ENCODE measurements at places on chromosomes 16 and 17.

DNA sequence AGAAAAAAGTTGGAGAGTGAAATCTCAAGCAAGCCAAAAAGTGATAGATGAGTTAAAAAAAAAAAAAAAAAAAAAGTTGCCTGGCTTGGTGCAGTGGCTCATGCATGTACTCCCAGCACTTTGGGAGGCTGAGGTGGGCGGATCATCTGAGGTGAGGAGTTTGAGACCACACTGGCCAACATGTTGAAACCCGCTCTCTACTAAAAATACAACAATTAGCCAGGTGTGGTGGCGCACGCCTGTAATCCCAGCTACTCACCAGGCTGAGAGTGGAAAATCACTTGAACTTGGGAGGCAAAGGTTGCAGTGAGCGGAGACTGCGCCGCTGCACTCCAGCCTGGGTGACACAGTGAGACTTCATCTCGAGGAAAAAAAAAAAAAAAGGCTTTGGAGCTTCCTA is 668.8 kb downstream of the WWOX start:
- DNase-seq = no peak

DNA sequence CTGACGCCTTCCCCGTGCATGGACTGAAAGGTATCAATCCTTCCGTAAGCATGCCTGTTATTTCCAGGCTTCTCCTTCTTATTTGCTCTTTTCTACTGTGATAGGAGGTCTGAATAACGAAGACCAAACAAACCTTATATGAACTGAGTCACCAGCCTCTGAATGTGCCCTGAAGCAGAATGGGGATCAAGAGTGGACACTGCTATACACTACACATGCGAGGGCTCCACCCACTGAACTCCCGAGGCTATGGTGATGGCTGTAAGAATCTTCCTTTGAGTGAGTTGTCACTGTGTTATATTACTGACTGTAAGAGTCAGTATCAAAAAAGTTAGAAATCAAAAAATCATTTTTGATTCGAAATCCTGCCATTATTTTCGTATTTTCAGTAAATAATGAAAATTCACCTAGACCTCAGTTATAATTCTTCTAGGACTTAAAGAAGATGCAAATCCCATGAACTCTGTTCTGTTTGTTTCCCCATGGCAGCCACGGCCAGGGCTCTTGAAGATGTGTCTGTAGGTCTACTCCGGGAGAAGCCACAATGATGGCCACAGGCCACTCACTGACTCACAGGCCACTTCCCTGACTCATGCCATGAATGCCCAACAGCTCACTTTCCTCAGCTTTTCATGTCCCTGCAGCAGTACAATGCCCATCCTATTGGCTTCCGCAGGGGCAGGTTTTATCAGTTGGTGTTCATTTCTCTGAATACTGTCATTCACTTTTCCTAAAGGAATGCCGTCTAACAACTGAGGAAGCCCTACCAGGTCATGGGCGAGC is 54.7 kb downstream of the ZZEF1 start:
- DNase-seq = no peak

DNA sequence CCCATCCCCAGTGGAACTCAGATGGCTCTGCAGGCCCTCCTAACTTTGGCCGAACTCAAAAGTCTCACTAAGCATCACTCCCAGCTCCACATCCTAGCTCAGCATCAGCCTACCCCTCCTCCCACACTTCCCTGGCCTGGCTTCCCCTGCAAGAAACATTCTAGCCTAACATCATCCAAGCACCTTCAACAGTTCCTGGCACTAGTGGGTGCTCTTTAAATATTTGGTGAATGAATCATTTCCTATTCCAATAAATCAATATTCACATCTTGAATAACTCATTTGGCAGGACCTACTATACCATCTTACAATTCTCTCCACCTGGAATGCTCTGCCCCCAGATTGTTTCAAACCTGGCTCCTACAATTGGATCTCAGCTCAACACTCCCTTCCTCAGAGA is 11.0 kb upstream of the BBS2 start:
- DNase-seq = no peak

- no peak for DNase-seq
These were observed 7.6 kb upstream of the PKMYT1 start for GRCh38 chr16:2987833-2988232.

- DNase-seq = no peak
These were observed 75.4 kb downstream of the YPEL2 start for GRCh38 chr17:59406808-59407381.

DNA sequence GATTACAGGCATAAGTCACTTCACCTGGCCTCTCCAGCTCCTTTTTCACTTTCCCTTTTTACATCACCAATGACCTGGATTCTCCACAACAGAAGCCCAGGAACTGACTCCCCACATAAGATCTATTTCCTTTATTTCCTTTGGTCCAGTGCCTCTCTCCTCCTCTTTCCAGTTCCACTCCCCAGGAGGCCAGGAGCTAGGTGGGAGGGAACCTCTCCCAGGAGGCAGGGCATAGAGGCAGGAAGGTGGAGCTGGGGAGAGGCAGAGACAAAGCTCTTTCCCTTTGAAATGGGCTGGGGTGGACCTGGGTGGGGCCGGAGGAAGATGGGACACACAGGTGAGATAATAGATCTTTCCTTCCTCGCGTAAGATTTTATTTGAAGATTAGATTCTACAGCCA is 318.3 kb upstream of the TNRC6C start:
- DNase-seq = no peak

DNA sequence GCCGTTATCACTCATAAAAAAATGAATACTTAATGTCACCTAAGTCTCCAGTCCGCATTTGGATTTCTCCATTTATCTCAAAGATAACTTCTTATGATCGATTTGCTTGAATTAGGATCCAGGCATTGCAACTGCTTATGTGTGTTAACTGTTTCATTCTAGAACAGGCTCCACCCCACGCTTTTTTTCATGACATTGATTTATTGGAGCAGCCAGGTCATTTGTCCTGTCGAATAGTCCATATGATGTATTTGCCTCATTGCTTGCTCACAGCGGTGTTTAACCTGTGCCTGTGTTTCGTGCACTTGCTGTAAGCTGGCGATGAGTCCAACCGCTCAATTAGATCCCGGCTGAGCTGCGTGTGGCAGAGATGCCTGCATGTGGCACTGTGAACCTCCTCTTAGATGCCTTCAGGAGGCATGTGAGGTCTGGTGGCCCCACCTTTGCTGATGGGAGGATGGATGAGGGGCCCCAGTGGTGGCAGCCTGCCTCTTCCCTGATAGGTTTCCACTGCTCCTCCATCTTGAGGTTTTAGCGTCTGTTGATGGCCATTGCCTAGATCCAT is 16.4 kb downstream of the DHX38 start:
- DNase-seq = no peak

DNA sequence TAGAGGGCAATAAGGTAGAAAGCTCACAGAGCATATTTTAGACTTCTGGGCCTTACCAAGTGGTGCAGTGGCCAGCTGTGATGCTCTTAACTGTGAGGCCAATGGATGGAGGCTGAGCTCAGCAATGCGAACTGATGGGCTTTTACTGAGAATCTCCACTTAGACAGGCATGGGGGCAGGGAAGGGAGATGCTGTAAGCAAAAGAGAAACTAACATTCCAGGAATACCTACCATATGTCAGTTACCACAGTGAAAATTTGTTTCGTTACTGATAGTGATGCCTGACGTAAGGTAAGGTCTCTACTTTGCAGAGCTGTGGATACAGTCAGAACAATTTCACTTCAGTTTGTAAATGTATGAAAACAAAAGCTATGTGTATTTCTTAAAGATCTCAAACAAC is 250.6 kb upstream of the ZFHX3 start:
- peak; percentile 20 for DNase-seq

- DNase-seq = no peak
These were observed 5.9 kb upstream of the AATK start for GRCh38 chr17:81171941-81172340.

DNA sequence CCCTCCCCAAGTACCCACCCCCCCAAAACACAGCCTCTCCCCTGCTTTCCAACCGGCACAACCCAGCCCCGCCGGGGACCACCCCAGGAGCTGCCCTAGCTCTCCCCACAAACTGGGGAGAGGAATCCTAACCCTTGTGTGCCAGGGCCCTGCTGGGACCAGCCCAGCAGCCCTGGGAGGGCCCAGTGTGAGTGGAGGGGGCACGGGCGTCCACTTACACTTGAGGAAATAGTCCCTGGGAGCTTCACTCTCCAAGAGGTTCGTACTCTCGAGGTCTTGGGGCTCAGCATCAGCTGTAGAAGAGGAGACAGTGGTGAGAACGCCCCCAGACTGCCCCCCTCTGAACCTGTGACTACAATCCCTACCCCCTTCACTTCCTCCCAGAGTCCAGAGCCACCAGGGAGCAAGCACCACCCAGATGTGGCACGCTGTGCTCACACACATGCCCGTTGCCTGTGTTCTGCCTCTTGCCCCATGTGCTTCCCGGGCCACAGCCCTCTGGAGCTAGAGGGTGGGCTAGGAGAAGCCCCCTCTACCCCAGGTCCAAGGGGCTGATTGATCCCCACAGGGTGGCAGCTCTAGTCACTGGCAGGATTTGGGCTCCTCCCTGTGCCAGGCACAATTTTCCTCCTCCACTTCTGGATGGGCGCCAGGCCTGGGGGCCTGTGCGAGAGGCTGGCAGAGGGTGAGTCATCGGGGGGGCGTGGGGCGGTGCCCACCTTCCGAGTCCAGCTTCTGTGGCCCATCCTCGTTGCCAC is 3.0 kb downstream of the TRIM47 start:
- no peak for DNase-seq

- no peak for DNase-seq
These were observed 157.1 kb upstream of the C16orf82 start for GRCh38 chr16:26909623-26910022.

GRCh38 chr17:1557355-1558095 is 5.1 kb downstream of the PITPNA start:
- no peak for DNase-seq

DNA sequence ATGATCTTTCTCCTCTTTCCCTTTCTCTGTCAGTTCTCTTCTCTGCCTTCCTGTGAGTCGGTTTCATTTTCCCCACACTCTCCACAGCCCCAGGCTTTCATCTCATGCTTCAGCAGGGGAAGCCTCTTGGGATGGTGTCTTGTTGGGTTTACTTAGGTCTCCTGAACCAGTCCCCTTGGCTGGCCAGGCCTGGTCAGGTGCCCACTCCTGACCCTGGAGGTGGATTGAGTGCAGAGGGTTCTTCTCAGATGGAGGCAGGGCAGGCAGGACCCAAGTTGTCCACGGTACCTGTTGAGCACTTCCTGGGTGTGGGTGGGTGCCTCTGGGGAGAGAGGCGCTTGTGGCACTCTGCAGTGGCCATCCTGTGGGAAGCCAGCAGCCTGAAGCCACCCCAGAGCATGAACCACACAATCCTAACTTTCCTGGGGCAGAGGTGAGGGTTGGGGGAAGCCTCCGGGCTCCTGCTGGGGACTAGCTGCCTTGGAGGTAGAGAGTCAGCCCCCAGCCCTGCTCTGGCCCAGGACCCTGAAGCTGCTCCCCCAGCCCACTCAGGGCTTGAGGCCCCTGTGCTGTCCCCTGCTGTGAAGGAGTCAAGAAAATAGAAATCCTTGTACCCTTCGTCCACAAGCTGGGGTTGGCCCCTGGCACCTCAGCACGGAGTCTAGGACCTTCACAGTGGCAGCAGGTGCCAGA is 2.0 kb upstream of the RAP1GAP2 start:
- no peak for DNase-seq

DNA sequence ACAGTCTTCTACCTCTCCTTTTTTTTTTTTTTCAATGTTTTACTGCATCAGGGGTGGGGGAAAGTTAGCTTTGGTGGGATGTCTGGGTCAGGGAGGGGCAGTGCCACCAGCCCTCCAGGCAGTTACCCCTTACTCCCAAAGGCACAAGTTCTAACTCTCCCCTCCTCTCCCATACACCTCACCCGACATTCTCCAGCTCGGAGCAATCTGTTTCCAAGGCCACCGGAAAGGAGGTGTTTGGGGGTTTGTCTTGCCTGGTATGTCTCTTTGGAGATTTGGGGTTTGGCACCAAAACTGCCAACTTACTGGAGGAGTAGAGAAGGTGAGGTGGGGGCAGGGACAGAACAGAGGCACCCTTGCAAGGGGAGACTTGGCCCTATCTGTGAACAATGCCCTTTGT is 4.7 kb downstream of the DLX3 start:
- DNase-seq = no peak

GRCh38 chr16:57166451-57166850 is 19.4 kb downstream of the PSME3IP1 start:
- no peak for DNase-seq

DNA sequence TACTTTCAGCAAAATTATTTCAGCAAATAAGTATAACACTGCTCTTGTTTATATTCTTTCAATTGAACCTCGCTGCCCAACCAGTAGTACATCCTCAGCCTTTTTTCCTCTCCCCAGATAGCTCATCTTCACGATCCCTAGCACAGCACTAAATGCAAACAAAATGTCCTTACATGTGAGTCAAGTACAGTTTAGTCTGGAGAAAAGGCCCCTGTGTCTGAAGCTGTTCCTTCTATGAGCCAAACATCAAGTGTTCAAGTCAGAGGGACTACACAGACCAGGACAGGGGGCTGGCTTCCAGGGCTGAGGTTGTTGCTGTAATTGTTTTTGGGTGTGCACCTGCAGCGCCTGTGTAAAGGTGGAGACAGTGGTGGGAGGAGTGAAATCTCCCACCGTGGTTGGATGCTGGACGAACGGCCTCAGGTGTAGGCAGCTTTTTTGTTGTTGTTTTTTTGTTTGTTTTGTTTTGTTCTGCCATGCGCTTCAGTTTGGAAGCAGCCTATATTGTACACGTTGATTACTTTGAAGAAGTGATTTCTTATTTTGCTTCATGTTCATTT is 147.1 kb downstream of the PRKCA start:
- DNase-seq = no peak

DNA sequence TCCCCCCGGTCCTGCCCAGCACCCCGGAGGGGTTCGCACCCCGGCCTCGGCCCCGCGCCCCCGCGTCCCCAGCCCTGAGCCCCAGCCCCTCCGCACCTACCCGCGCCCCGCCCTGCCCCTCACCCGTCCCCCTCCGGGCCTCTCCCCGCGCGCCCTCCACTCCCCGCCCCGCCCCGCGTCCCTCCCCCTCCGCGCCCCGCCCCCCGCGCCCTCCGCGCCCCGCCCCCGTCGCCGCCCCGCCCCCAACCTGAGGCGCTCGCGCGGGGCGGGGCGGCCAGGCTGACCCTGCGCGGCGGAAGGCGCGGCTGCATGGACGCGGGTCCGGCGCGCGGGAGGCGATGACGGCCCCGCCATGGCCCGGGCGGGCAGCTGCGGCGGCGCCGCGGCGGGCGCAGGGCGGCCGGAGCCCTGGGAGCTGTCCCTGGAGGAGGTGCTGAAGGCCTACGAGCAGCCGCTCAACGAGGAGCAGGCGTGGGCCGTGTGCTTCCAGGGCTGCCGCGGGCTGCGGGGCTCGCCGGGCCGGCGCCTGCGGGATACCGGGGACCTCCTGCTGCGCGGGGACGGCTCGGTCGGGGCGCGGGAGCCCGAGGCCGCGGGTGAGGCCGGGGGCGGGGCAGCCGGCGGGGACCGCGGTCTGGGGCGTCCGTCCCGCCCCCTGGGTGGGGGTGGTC is at the start of gene SPIRE2:
TSS of gene SPIRE2 (plus strand) at position 277 of the 671 bp plus-strand sequence. CDS start at position 353, 76 bp downstream.
- DNase-seq = no peak

DNA sequence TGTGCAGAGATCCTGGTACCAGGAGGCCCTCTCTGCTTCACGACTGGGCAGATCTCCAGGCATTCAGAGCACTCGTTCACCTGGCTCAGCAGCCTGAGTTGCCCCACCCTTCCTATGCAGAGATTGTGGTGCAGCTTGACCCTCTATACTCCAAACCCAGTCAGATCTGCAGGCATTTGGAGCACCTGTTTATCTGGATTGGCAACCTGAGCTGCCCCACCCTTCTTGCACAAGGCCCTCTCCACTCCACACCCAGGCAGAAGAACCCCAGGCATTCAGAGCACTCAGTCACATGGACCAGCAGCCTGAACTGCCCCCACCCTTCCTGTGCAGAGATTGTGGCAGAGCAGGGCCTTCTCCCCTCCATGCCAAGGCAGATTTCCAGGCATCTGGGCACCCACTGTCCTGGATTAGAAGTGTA is 88.4 kb upstream of the CDH5 start:
- DNase-seq = no peak

- DNase-seq = no peak
These were observed 8.2 kb downstream of the STX1B start for GRCh38 chr16:31002250-31002700.
